ENCODE measurements at places on chromosomes 16 and 17. TPM values are rescaled to one million over a fixed set of nuclear protein-coding genes. Genes with fewer than 3 reads are reported as not detected.

Gene SEPTIN12
- not detected for total RNA-seq

Gene ASGR1
- 0.34 TPM for total RNA-seq

Gene KRTAP9-8
- total RNA-seq: not detected

Gene CCL5
- total RNA-seq: 0.31 TPM

Gene DRC7
- total RNA-seq: not detected

Gene TOX3
- total RNA-seq: 2.3 TPM

Gene ARMC5
- 12.0 TPM for total RNA-seq

Gene MYH2
- total RNA-seq: not detected

Gene LITAF
- total RNA-seq: 99.5 TPM

Gene FBXW10B
- 1.5 TPM for total RNA-seq

Gene LRRC36
- total RNA-seq: not detected

Gene KIAA0513
- 7.7 TPM for total RNA-seq

Gene ZDHHC7
- total RNA-seq: 90.9 TPM

Gene ZNF830
- 10.8 TPM for total RNA-seq

Gene ABCC12
- total RNA-seq: not detected

Gene GRIN2A
- total RNA-seq: 0.15 TPM

Gene RGS9
- 1.7 TPM for total RNA-seq

Gene KRTAP9-2
- not detected for total RNA-seq

Gene PABPN1L
- not detected for total RNA-seq

Gene CNTNAP4
- total RNA-seq: not detected

Gene C17orf50
- not detected for total RNA-seq

Gene PRCD
- total RNA-seq: 13.1 TPM

Gene TM4SF5
- not detected for total RNA-seq

Data from melanocyte of skin (primary cell).